Caki2 (cell line): ENCODE measurements at places on chromosomes 11 and 22. TPM values are rescaled to one million over a fixed set of nuclear protein-coding genes. Genes with fewer than 3 reads are reported as not detected.

DNA sequence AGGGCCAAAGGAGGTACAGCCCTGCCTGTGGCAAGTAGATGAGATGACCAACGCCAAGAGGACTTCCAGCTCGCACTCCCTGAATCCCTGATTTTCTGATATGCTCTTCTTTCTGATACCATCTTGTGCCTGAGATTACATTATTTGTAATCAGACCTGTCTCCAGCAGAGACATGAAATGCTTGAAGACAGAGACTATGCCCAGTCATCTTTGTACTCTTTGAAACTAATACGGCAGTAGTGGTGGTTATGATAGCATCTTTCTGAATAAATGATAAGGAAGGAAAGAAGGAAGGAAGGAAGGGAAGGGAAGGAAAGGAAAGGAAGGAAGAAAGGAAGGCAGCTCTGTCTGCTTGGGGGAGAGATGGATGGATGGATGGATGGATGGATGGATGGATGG lies 27.8 kb downstream of the IL10RA start:
- DNase-seq = no peak

DNA sequence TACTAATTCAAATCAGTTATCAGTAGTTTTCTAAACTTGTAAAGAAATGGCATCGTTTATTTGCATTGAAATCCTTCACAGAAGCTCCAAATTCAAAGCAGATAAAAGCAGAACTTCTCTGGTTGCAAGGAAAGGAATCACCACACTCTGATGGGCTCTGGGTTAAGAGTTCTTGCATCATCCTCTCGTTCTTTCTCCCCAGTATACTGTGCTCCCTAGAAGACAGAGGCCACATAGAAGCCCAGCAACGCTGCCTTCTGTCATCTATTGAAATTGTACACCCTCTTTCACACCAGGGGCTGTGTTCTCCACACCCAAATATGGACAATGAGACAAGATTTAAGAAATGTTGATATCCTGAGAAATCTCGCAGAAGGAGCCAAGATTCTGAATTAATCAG lies 29.3 kb downstream of the FAT3 start:
- no peak for DNase-seq

ANGPTL5 gene
- not detected in 2 replicates for total RNA-seq

GRCh38 chr11:118102721-118103261 lies 16.0 kb upstream of the SMIM35 start:
- DNase-seq = no peak

C22orf23 gene
- total RNA-seq = 0.17 and 0.90 TPM in 2 replicates

DNA sequence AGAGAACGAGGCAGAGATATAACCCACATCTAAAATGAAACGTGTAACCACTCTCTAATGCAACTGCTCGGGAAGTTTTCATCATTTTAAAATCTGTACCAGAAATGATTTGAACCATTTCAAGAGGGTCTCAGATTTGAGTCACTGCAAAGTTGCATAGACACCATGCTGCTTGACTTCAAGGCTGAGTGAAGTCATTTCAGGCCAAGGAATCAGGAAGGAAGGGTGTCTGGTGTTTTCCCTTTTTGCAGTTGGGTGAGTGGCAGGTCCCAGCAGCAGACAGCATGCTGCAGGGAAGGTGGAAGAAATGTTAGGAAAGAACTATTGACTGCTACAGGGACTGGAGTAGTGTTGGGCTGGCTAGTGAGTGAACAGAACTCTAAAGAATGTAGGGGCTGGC lies 16.5 kb downstream of the TANGO2 start:
- DNase-seq = no peak

DNA sequence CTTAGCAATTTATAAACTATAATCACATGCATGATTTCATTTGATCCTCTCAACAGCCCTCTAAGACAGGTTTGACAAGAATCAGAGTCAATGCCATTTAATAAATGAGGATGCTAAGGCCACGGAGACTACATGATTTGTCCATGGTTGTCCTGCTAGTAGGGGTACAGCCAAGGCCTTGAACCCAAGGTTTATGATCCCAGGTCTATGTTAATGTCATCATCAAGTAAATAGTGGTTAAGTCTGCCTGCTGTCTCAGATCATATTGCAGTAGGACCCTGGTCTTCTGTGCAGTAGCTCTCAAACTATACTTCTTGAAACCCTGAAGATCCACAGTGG lies 17.7 kb upstream of the SYTL2 start:
- DNase-seq = no peak

DNA sequence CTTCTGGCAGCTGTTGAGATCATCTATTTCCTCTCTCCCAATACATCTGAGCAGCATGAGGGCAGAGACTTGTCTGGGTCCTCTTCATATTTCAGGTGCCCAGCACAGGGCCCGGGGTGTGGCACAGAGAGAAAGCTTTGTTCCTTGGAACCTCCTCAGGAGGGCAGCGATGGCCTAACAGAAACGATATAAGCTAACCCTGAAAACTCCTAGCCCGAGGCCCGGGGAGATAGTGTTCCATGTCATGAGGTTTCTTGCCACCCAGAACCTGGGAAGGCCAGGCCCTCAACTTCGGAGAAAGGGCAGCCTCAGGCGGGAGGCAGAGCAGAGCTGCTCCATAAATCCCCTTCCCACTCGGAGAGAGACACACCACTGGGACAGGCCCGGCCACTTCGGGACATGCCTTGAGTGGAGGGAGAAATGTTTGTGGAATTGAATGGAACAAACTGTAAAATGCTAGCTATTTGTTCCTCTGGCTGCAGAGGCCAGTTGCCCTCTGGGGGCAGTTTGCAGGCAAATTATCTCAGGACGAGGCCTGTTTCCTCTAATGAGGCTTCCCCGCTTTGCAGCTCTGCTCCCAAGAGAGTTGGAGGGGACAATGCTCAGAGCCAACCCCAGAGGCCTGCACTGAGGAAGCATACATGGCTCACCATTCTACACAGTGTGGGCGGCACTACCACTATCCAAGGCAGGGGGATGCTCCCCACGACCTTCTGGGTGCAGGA lies 11.6 kb downstream of the ARRB1 start:
- DNase-seq = no peak
